IPS-NIHi11 (cell line): ENCODE measurements at places on chromosomes 2 and 18.

DNA sequence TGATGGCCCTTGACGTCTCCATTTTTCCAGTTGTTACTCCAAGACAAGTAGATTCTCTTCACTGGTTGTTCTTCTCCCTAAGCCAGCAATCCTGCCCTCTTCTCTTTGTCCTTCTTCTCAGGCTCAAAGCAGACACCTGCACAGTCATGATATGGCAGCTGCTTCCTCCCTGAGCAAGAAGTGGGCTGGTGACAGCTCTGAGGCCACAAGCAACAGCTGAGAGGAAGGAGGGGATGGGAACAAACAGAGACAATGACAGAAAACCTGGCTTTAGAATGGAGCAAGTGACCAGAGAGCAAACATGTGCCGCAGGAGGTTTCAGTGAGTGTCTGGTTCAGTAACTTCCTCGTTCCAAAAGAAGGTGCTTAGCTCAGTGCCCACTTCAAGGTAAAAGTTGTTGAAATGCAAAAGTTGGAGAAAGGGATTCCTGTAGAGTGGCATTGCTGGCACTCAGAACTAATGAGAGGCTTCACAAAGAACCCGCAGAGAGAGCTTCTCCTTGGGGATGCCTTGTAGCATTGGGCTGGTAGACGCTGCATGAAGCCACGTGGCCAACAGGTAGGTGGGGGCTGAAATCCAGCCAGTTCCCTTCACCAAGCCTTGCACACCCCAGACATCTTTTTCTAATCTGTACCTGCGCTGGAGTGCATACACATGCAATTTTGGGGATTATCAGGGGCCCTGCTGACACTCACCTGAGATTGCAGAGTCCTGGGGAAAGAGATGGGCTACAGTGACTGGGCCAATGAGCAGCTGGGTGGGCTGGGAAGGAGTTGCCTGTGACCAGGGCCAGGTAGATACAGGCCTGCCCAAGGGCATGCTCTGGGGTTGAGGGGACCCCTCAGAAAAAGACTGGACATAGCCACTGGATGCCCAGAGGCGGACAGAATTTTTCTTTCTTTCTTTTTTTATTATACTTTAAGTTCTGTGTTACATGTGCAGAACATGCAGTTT, 153.3 kb upstream of the RAB12 start:
- DNase-seq = no peak

GRCh38 chr2:55875434-55876135, 48.0 kb downstream of the EFEMP1 start:
- no peak for DNase-seq

DNA sequence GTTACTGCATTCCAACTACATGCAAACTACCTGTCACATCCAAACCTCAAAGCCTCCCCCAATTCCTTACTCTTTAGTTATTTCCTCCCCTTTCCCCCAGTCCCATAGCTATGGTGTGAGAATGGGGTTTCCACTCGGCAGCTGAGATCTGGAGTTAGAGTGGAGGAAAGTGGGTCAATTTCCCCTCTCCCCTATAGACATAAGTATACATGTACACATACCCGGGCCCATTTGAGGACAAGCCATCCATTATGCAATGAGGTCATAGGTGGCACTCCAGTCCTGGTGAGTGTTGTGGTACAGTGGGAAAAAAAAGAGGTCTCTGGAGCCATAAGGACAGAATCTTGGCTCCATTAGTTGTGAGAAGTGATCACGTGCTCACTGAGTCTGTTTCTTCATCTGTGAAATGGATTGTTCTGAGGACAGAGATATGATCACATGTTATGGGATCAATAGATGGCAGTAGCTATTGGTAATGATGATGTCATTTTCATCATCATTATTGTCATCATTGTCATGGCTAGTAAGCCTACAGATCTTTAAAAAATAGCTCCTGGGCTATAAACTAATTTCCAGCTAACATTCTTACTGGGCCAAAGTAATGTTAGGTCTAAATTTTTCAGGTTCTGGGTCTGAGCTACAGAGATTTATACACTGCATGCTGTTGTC, 119.0 kb downstream of the BCL2L11 start:
- DNase-seq = no peak

- DNase-seq = no peak
These were observed 964.9 kb upstream of the ACVR2A start for GRCh38 chr2:146879882-146880281.
